ENCODE measurements at places on chromosomes 13 and 19.

DNA sequence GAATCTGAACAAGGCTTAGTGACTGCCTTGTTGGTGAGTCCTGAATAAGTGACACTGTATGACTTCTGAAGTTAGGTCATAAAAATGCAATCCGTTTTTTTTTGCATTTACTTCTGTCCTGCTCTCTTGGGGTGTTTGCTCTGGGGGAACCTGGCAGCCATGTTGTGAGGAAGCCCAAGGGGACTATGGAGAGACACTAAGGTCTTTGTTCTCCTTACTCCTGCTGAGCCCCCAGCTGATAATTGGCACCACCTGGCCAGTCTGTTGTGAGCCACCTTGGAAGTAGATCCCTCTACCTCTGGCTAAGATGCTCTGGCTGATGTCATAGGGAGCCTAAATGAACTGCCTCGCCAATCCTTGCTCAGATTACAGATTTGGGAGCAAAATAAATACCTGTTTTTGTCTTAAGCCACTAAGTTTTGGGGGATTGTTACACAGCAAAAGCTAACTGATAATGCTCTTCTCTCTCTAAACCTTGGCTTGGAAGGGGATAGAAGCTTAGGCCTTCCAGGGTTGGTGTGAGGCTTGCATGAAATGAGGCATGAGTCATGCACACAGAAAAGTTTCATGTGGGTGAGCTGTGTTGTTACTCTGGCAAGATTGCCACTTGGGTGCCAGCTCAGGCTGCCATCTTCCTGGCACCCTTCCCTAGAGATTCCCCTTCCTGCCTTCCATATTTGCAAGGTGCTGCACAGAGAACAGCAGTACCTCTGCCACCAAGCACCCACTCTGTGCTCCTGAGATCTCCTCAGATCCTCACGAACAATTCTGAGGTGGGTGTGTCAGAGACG is 10.1 kb downstream of the TUBB4A start:
- DNase-seq: no peak

GRCh38 chr13:67120872-67121531 is 109.1 kb downstream of the PCDH9 start:
- DNase-seq: no peak

DNA sequence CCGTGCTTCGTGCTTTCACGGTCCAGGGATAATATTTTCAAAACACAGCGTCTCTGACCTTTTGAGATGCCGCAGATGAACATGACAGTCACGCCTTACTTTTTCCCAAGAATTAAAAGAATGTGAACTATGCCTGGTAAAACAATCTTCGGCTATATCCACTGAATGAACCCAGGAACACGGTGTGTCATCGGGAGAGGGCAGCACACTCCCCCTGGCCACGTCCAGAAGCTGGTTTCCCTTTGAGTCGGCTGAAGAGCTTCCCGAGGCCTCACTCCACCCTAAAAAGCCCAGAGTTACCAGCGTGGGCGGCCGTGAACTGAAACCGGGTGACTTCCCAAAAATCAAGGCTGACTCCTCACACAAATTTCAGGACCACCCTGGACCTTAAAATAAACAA is 22.9 kb upstream of the SHISA2 start:
- DNase-seq: no peak

DNA sequence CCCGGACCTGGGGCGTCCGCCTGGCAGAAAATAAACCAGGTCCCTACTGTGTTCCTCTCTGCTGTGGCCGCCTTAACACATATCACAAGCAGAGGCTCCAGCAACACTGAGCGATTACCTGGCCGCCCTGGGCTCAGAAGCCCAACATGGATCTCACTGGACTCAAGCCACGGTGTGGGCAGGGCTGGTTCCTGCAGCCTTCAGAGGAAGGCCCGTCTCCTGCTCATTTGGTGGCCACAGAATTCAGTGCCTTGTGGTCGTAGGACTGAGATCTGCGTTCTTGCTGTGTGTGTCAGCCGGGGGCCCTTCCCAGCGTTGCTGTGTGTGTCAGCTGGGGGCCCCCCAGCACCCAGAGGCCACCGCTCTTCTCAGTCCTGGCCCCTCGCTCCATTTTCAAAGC is 30.2 kb downstream of the C2CD4C start:
- DNase-seq: no peak

GRCh38 chr13:20492641-20493040 is 33.0 kb downstream of the CRYL1 start:
- DNase-seq: no peak

GRCh38 chr13:95150555-95150954 is 150.7 kb downstream of the ABCC4 start:
- no peak for DNase-seq

- no peak for DNase-seq
These were observed 557.0 kb downstream of the FGF9 start for GRCh38 chr13:22227895-22228294.

- DNase-seq: peak; percentile 1
These were observed 9.5 kb upstream of the LILRB4 start for GRCh38 chr19:54653181-54653809.

- peak; percentile 78 for DNase-seq
These were observed 299.0 kb downstream of the ITGBL1 start for GRCh38 chr13:101751488-101751887.

All from NCI-H1105 (cell line).